ENCODE measurements at places on chromosomes 1 and 21. TPM values are rescaled to one million over a fixed set of nuclear protein-coding genes. Genes with fewer than 3 reads are reported as not detected.

DNA sequence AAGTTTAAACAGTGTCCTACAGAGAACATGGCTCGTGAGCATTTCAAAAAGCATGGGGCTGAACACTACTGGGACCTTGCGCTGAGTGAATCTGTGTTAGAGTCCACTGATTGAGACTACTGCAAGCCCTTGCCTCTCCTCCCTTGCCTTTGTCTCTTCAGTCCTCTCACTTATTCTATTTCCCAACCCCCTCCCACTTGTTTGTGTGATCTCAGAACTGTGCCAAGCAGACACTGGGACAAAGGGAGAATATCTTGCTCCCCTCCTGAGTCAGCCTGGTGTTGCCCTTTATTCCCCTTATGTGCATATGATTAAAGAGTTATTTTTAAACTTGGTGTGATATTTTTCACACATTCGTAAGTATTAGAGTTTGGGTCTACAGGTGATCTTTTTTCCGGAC, 11.1 kb upstream of the RPRD2 start:
- no peak for DNase-seq

GRCh38 chr1:96989302-96989701, 267.7 kb downstream of the PTBP2 start:
- no peak for DNase-seq

- DNase-seq, result no peak
These were observed 18.9 kb downstream of the FAAH start for GRCh38 chr1:46412893-46413595.

The HAO2 gene
- not detected for total RNA-seq

DNA sequence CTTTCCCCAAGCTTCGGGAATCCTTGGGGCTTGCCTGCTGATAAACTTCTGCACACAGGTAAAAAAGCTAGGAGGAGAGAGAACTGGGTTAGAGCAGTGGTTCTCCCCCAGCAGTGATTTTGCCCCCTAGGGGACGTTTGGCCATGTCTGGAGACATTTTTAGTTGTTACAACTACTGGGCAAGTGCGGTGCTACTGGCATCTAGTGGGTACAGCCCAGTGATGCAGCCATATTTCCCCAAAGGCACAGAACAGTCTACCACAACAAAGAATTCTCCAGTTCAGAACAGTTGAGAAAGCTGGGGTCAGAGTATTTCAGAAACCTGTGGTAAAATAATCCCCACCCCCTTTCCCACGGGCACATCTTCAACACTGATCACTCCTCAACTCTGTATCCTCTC, 41.3 kb downstream of the LRRC71 start:
- DNase-seq, result peak; percentile 60

The AMY1B gene
- total RNA-seq, result not detected

- no peak for DNase-seq
These were observed 30.5 kb upstream of the LRIG2 start for GRCh38 chr1:113042285-113043143.

The CLDN17 gene
- not detected for total RNA-seq

- DNase-seq, result no peak
These were observed 1.3 kb downstream of the GLRX2 start for GRCh38 chr1:193103759-193104501.

DNA sequence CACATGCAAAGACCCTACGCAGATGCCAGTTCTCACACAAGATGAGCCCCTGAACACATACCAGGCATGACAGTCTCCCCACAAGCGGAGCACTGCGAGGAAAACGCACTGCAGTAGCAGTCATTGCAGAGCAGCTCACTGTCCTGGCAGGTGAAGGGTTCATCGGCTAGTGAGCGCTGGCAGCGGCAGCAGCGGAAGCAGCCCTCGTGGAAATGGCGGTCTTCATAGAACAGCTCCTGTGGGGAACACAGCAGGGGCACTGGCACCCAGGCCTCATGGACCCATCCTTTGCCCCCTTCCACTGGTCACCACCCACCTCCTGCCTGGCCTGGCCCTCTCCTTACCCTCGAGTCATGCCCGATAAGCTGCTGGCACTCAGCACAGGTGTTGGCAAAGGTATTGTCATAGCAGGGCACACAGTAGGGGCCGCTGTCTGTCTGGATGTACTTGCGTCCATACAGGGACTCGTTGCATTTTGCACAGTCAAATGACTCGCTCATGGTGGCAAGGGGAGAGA, 6.3 kb downstream of the FHL3 start:
- DNase-seq, result no peak

The OR10J1 gene
- not detected for total RNA-seq

DNA sequence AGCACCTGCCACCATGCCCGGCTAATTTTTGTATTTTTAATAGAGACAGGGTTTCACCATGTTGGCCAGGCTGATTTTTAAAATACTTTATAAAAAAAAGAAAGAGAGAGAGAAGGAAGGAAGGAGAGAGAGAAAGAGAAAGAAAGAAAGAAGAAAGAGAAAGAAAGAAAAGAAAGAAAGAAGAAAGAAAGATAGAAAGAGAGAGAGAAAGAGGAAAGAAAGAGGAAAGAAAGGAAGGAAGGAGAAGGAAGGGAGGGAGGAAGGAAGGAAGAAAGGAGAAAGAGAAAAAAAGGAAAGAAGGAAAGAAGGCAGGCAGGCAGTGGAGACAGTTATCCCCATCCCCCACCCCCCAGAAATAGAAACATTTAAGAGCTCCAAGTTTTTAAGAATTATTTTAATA, 69.9 kb downstream of the TOMM20 start:
- DNase-seq, result no peak

GRCh38 chr1:15584489-15585363, at the start of gene AGMAT:
AGMAT (minus strand) TSS chr1:15585051; CDS start chr1:15584967, 84 bp downstream.
- DNase-seq, result peak; percentile 66

The LYPD8 gene
- total RNA-seq, result not detected

GRCh38 chr1:113615425-113615824, 143.9 kb downstream of the PHTF1 start:
- no peak for DNase-seq

The ZNF436 gene
- total RNA-seq, result 7.8 TPM

- peak; percentile 87 for DNase-seq
These were observed at the start of gene DNM3 for GRCh38 chr1:171841050-171841910. DNM3 (plus strand) TSS chr1:171841498; CDS start chr1:171841657, 159 bp downstream.

- DNase-seq, result no peak
These were observed 438.8 kb upstream of the B3GALT2 start for GRCh38 chr1:193625255-193625654.

The S100B gene
- total RNA-seq, result not detected

DNA sequence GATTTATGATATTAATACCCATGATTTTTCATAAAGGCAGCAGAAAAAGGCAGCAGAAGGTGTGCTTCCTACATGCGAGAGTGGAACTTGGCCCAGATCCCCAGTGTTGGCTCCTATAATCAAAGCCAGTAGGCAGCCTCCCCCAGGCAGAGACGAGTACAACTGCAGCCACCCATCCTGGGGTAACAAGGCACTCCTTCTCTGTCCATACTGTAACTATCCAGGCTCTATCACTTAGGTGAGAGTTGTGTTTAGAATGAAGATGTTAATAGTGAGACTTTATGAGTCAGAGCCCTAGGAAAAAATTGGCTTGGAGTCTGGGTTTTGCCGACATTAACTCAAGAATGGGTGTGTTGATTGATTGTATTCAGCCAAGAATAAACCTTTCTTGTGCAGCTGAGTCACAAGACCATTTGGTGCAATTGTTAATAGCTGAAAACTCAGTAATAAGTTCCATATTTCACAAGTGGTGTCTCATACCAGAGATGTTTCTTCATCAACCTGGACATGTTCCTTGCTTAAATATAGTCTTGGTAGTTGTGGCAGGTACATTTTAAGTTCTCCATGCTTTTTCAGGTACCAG, 322.3 kb downstream of the DUSP10 start:
- DNase-seq, result no peak

DNA sequence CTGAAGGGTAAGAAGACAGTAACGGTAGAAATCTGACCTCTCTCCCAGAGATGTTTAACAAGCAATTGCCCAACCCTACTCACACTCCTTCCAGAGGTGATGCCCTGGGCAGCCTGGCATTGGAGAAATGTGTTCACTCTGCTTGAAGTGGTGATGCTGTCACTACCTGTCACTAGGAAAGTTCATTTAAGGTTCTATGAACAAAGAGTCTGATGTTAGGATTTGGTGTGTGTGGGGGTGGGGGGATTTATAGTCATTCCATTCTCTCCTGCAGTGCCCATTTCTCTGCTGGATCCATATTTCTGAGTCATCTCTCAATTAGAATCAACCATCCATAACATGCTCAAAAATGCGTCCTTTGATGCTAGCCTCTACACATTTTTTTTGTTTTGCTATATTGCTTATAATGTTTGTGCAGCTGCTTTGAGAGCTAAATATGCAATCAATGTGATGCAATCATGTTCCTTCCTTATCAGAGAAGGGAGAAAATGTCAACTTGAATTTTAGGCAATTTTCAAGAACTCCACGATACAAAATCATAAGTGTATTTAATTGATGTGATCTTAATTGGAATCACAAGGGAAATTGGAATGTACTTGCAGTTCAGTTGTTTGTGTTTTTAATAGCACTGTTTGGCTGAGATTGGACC, 173.9 kb downstream of the DUSP10 start:
- DNase-seq, result no peak

The RGS16 gene
- 9.6 TPM for total RNA-seq

- DNase-seq, result no peak
These were observed 72.2 kb upstream of the KRTAP11-1 start for GRCh38 chr21:30953605-30954004.

The ADGRB2 gene
- 19.9 TPM for total RNA-seq

The TGFB2 gene
- not detected for total RNA-seq

The SYT6 gene
- not detected for total RNA-seq

- no peak for DNase-seq
These were observed at the start of gene MTMR11 for GRCh38 chr1:149936170-149936991. MTMR11 (minus strand) TSS chr1:149936879; CDS start chr1:149936647, 232 bp downstream.

DNA sequence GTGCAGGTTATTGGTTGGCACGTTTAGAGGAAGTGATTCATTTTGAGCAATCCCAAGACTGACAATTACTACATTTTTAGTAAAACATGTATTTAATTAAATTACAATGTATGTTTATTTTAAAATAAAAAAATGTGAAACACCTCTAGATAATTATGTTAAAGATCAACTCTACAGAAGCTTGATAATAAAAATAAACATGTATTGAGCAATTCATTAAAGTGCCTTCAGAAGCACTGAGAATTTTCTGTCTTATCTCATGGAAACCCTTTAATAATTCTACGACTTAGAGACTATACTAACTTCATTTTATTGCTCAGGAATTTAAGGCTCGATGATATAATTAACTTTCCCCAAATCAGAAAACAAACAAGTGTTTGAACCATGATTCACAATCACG, 208.0 kb upstream of the BRINP3 start:
- DNase-seq, result no peak

DNA sequence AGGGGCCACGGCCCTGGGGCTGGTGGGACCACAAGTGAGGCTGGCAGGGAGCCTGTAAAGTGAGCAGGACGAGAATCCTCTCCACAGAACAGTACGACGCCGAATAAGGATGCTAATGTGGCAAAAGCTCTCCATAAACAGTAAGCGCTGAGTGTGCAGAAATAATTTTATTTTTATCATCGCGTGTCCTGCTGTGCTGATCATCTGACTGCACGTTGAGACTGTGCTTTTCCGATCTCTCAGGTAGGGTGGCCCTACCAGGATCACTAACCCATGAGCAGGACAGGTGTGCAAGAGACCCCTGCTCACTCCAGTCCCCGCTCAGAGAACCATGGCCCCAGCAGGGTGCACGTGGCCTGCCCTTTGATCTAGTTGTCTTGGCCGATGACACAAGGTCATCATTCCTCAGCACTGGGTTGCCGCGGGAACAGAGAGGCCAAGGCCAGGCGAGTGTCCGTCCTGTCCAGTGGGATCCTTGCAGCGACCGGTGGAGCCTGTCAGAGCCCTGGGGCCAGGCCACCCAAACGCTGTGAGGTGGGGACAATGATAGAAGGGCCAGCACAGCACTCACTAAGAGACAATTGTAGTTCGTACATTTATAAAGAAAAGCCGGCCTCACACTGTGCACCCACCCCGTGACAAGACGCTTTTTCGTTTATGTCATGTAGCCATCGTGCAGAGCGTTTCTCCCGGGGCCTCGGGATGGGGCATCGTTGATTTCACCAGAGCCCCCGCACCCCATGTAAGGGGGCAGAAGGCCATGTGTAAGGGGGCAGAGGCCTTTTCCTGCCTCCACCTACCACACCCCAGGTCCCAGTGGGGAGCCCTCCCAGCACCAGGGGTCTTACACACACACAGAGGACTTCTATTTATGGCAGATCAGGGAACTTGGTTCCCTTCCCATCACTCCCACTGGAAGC, 52.7 kb upstream of the ADARB1 start:
- DNase-seq, result no peak

DNA sequence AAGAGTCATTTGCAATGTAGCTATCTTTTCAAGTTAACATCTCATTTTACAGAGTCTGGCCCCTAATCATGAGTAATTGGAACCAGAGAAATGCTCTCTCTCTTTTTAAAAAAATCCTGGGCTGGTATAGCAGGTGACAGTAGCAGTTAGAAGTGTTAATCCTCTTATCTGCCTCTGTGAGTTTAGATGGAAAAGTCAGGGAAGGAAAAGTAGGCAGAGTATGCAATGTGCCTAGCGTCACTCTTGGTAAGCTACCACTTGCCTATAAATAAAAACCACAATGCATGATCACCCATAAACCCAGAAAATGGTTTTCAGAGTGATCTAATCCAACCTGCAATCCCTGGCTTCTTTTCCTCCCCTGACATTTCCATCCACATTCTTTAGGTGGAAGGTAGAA, 43.2 kb downstream of the UTP25 start:
- no peak for DNase-seq

DNA sequence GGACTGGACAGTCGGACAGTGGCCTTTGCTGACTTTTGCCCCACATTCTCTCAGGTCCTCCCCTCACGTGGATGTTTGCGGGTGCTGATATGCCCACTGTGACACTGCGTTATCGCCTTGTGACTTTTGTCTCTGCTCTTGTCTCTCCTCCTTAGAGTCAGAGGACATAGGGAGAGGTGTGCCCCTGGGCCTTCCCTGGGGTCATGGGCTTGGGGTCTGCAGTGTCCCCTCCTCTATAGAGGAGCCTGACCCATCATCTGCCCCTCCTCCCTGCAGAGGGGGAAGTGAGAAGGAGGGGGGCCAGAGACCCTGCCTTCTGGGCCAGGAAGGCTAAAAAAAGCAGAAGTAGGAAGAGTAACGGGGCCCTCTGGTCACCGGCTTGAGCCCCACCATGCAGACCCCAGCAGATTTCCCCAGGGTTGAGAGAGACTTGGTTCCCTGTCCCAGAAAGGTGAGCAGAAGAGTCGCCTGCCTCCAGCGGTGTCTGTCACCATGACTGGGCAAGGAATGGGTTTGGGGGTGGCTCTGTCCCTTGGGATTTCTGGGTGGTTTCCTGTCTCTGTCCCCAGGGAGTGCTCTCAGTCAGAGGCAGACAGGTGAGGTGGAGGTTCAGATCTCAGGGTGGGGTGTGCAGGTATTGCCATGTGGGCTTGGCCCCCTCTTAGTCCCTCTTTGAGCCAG, 13.3 kb downstream of the RPS6KA1 start:
- no peak for DNase-seq

- no peak for DNase-seq
These were observed 15.1 kb upstream of the ECE1 start for GRCh38 chr1:21305155-21305899.

- no peak for DNase-seq
These were observed 16.6 kb downstream of the SLC1A7 start for GRCh38 chr1:53125623-53126360.

DNA sequence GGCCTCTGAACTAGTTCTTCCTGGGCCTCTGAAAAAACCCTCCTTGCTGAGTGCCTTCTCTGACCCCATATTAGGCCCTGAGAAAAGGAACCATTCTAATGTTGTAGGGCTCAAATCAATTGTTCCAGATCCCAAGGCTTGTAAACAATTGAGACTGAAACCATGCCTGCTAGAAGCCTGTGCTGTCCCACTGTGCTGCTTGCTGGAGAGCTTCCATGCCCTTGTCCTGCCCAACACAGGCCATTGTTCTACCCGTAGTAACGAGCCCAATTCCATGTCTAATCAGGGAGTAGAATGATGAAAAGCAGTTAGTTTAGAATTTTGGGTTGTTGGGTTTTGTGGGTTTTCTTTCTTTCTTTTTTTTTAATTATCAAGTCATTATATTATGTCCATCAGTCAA, 47.4 kb downstream of the ZNF281 start:
- no peak for DNase-seq
